HEK293T (cell line): ENCODE measurements at places on chromosomes 1 and 21.

- no peak for DNase-seq
Measured at GRCh38 chr1:100359139-100359538, 6.8 kb downstream of the CDC14A start.

GRCh38 chr1:17667641-17668040 is 87.5 kb upstream of the ACTL8 start:
- no peak for DNase-seq

DNA sequence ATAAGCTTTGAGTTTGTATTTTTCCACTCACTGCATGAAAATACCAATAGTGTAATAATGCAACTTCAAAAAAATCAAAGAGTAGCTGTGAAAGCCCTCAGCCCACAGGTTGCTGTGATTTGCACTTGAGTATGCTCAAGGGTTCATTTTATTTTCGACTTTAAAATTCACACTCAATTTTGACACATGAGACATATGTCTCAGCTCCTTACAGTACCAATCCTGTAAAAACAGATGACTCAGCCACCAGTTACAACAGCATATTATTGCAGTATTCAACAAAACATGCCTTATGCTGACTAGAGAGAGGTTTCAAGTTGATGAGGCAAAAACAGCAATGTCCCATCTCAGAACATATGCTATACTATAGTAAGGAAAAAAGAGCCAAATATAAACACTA is 66.1 kb downstream of the CYYR1 start:
- no peak for DNase-seq

DNA sequence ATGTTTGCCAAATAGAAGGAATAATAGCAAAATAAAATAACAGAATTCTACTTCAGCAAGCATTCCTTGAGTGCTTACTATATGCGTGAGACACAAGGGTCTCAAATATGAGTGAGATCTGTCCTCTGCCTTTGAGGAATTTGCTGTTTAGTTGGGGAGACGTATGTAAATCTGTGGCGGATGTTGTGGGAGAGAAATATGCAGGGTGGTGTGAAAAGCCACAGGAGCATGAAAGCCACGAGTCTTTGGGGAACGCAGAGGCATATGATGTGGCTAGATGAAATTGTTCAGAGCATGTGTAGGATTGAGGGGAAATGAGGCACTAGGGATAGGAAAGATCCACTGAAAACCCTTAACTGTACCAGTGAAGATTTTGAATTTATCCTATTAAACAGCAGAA is 244.4 kb downstream of the PBX1 start:
- DNase-seq = no peak

GRCh38 chr1:1755852-1756251 is 22.4 kb downstream of the NADK start:
- no peak for DNase-seq

DNA sequence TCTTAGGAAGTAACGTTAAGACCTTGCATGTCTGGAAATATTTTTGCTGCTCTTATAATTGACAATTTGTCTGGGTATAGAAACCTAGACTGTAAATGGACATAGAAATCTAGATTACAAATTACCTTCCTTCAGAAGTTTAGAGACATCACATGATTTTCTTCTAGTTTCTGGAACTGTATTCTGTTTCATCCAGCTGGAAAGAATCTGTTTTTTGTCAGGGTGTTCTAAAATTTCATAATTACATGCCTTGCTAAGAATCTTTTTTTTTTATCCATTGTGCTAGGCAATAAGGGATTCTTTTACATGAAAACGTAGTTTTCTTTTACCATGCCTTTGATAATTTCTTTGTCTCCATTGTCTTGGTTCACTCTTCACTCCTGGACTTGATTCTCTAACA is 20.7 kb upstream of the S100A7 start:
- DNase-seq = no peak

GRCh38 chr1:118303534-118303933 is 118.5 kb upstream of the SPAG17 start:
- DNase-seq = no peak

DNA sequence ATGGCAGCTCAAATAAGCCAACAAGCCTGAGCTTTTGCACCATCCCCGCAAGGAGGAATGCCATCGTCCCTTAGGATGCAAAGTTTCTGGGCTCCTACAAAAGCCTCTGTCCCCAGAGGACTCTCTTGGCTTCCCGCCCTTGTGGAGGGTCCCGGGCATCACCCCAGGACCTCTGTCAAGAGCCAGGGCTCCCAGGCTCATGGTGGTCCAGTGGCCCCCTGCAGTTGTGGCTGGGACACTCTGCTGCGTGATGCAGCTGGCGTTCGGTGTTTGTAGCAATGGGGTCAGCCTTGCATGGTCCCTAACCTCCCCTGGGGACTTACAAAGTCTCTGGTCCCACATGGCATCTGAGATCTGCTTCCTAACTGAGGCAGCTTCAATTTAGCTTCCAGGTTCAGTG is 104.7 kb downstream of the RIPK4 start:
- no peak for DNase-seq

DNA sequence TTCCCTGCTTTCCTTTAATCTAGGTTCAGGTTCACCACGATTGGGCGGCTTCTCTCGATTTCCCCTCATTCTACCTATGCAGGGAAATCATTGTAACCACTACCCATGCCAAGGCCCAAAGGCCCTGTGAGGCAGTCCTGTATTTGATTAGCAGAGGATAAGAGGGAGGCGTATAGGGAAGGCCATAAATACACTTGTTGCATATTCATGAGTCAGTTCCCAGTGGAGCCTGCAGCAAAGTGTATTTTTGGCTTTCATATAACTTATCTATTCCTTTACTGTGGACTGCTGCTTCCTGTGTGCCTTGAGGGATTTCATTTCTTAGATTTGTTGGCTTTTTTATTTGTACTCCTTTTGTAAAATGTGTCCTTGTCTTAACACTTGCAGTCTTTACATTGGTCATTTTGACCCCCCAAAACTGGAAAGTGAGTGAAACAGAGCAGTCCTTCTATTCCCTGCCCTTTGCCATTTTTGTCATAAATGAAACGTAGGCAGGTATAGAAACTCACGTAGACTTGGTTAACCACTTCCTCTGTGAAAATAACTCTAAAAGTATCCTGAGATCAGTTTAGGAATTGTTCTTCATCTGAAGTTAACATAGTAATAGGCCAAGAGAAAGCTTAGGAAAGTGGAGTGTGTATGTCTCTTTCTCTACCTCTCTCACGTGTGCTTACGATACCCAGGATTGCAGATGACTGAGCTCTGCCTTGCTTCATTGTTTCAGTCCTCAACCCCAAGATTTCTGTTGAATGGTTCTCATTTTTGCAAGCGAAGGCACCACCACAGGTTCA is 19.6 kb upstream of the KCNQ4 start:
- no peak for DNase-seq

DNA sequence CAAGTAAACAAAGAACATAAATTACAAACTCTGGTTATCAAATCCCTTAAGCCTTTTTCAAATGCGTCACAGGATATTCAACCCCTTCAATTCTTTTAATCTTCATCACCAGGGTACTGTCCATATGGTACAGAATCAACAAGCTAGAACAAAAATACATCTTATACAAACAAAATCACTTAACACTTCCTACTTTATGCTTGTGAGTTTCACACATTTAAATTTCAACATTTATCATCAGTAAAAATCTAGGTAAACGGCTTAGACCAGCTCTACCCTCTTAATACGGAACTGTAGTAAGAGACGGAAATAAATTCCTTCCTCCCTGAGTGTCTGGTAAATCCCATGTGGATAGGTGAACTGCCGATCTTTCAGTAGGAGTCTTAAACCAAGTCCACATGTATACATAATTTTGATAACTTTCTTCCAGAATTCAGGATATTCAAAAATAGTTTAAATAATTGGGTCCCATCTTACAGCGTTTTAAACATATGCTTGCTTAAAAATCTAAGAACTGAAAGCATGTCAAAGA is 1.0 kb downstream of the CCDC181 start:
- DNase-seq = peak; percentile 10

- no peak for DNase-seq
Measured at GRCh38 chr1:1141244-1141910, 25.5 kb upstream of the C1orf159 start.

GRCh38 chr21:25931765-25932164 is 197.0 kb downstream of the GABPA start:
- no peak for DNase-seq

- no peak for DNase-seq
Measured at GRCh38 chr1:184427722-184428121, 40.9 kb downstream of the C1orf21 start.

DNA sequence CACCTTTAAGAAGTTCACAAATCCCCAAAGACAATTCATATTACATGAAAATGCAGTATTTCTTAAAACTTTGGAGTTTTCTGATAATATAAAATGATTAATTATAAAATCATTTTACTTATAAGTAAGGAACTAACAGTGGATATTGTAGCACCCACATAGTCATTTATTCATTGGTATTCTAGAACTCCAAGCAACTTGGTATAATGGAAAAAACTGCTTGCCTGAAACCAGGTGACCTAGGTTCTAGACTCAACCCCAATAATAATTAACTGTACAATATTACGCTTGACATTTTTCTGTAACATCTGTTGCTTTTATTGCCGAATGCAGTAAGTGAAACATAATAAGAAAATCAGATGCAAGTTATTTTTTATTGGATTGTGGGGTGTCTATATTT is 2.4 kb downstream of the PLA2G4A start:
- DNase-seq = no peak

GRCh38 chr21:42676808-42677207 is 23.4 kb downstream of the PDE9A start:
- no peak for DNase-seq

GRCh38 chr1:110672001-110672752 is 2.6 kb downstream of the KCNA3 start:
- peak; percentile 32 for DNase-seq

DNA sequence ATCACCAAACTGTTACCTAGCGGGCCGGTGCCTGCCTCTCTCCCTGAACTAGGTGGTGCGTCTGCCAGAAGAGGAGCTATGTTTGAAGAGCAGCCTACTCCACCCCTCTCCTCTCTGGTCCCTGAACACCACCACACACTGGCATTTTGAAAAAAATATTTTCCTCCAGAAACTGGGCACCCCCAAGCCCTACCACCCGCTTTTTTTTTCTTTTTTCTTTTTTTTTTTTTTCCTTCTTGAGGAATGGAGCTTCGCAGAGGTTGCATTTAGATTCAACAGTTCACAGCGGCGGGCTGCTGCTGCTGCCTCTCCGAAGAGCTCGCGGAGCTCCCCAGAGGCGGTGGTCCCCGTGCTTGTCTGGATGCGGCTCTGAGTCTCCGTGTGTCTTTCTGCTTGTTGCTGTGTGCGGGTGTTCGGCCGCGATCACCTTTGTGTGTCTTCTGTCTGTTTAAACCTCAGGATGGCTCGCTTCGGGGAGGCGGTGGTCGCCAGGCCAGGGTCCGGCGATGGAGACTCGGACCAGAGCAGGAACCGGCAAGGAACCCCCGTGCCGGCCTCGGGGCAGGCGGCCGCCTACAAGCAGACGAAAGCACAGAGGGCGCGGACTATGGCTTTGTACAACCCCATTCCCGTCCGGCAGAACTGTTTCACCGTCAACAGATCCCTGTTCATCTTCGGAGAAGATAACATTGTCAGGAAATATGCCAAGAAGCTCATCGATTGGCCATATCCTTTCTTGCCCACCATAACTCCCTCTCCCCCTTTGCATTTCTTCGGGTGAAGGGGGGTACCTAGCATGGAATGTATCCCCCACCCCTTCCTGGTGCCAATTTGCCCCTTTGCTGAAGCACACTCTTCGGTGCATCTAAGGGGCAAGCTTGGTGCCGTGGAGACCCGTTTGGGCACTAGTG is at the start of gene CACNA1E:
Gene CACNA1E, plus strand, starts transcription at position 233 of the 911 bp plus-strand sequence. Its CDS starts 228 bp downstream, at position 461.
- DNase-seq = no peak

DNA sequence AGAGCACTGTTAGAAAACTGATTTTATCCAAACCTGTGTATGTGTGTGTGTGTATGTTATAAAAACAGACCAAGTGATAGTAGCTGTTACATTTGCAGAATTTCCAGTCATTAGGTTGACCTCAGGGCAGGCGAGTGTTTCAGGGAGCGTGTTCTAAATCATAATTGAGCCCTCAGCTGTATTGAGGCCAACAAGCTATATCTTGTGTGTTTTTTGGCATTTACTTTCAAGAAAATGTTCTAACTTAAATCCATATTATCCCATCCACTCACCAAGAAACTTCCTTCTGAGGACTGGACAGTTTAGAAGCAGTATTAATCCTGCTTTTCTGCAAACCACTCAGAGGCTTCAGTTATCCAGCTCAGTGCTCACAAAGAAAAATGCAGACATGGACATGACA is 12.0 kb downstream of the DDAH1 start:
- DNase-seq = no peak

DNA sequence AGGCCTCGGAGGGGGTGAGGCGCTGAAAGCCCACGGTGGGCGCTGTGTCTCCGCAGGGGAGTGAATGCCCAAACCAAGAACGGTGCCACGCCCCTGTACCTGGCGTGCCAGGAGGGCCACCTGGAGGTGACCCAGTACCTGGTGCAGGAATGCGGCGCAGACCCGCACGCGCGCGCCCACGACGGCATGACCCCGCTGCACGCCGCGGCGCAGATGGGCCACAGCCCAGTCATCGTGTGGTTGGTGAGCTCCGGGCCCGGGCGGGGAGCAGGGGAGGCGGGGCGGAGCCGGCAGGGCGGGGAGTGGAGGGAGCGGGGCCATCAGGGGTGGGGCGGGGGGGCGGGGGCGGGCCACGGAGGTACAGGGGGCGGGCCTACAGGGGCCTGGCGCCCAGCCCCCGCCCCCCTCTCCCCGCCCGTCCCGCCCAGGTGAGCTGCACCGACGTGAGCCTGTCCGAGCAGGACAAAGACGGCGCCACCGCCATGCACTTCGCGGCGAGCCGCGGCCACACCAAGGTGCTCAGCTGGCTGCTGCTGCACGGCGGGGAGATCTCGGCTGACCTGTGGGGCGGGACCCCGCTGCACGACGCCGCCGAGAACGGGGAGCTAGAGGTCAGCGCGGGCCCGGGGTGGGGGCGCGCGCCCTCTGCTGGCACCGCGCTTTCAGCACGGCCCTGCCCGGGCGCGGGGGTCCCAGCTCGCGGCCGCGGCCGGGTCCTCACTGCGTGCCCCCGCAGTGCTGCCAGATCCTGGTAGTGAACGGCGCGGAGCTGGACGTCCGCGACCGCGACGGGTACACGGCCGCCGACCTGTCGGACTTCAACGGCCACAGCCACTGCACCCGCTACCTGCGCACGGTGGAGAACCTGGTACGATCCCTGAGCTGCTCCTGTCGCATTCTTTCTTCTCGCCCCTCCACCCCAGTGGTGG is 15.9 kb downstream of the ESPN start:
- peak; percentile 73 for DNase-seq

DNA sequence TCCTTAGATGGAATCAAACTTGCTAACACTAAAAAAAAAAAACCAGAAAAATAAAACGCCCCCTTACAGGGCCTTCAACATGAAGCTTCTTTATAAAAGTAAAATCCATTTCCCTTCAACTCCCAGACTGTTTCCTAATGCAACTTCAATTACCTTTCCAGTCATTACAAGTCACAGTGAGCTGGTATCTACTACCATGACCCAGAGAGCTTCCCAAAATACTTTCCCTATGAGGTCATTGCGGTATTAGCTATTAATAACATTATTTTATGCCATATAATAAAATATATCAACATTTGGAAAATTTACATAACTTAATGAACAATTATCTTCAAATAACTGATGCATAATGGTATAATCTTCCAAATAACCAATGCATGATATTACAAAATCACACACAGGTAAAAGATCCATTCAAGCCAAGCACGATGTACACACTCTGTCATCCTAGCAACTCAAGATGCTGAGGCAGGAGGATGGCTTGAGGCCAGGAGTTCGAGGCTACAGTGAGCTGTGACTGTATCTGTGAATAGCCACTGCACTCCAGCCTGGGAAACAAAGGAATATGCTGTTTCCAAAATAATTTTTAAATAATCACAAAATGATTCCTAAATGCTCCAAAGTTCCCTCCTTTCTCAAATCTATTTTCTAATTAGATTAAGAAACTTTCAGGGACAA is 24.1 kb downstream of the EIF4G3 start:
- no peak for DNase-seq
